ENCODE measurements at places on chromosomes 1 and 21.

DNA sequence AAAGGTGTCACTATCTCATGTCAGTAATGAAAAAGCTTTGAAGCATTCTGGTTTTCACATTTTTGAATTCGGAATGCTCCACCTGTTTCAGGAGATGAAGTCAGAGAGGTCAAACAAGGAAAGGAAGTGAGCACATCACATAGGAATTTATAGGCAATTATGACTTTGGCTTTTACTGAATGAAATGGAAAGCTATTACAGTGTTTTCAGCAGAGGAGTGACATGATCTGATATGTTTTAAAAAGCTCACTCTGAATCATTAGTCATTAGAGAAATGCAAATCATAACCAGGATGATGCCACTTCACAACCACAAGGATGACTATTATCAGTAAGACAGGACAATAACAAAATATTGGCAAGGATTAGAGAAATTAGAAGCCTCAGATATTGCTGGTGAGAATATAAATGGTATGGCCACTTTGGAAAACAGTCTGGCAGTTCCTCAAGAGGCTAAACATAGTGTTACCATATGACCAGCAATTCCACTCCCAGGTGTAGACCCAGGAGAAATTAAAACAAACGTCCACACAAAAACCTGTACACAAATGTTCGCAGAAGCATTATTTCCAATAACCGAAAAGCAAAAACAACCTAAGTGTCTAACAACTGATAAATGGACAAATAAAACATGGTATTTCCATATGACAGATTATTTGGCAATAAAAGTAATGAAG is 7.5 kb downstream of the TAF1A start:
- DNase-seq: no peak

DNA sequence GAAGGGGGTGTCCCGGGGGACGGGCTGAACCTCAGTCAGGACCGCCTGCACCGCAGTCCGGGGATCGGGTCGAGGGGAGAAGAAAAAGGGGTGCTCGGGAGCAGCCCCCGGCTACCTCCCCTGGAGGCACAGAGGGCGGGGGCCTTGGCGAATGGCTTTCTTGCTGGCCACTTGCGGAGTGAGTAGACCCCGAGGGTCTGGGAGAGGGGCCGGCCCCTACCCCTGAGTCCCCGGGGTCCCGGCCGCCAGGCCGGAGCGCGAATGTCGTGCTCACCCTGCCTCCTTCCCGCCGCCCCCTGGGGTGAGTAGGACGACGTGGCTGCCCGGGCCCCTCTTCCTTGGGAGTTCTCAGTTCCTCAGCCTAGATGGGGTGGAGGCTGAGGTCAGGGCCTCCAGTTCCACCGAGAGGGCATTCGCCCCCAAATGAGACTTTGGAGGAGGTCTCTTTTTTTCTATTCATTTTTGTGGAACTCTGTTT is 113.0 kb downstream of the OSBPL9 start:
- DNase-seq: no peak

DNA sequence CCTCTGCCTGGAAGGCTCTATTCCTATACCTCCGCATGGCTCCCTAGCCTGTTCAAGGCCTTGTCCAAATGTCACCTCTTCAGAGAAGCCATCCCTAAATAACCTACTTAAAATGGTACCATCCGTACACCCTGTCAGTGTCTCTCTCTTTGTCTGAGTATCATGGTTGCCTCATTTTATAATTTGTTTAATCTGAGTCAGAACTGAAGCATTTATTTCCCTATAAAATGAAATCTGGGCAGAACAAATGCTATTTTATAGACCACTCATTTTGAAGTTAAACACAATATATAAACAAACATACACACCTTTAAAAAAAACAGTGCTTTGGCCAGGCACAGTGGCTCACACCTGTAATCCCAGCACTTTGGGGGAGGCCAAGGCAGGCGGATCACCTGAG is 30.2 kb downstream of the RERE start:
- no peak for DNase-seq

- no peak for DNase-seq
Observed at GRCh38 chr1:47559944-47560695, 122.3 kb downstream of the FOXD2 start.

DNA sequence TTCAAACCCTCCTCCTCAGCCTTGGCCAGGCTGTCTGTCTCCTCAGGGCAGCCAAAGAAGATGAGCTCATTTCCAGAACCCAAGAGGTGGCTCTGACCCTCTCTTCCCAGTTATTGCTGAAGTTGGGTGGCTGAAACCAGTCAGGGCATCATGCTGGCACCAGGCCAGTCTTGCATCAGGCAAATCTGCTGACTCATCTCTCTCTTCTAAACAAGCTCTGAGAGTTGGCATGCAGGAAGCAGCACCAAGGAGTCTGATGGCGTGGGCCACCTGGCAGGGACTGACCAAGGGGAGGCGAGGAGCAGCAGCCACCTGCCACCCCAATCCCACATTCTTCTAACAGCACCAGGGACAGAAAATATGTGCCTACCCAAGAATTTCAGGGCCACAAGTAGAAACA is 104.8 kb upstream of the ATP1A1 start:
- no peak for DNase-seq

GRCh38 chr1:229059671-229060539 is 211.0 kb upstream of the RAB4A start:
- no peak for DNase-seq

GRCh38 chr1:151939779-151940178 is 30.5 kb upstream of the THEM4 start:
- no peak for DNase-seq

GRCh38 chr1:72284084-72284347 is 1.7 kb upstream of the NEGR1 start:
- no peak for DNase-seq

- no peak for DNase-seq
Observed at GRCh38 chr1:29519788-29520110, 283.4 kb downstream of the PTPRU start.

DNA sequence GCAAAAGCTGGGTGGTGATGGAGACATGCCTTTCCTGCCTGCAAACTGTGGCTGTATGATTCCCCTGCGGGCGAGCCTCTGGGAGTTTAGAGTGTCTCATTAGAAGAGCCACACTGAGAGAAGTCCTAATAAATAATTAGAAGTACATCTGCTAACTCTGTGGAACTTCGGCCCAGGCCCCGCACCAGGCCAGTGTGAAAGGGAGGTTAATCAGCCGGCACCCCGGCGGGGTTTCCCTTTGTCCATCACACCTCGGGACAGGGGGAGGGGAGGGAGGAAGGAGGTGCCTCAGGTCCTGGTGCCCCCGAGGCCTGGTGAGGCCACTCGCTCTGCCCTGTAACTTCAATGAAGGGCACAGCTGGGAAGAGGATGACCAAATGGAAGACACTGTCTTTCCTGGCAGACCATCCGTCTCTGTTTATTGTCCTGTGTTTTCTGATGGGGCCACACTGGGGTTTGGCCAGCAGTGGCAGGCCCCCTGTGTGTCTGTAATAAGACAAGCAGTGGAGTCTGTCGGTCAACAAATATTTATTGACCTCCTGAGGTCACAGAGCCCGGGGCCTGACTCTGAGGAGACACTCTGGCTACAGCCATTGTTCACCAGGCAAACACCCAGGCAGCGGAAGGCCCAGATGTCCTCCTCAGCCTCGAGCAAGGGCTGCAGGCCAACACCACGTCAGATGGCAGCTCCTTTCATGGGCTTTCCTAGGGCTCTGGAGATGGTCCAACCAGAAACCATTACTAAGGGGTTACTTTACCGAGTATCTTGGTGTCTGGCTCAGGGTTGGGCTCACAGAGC is 267.5 kb upstream of the RAB4A start:
- no peak for DNase-seq
